GM18507 (cell line): ENCODE measurements at places on chromosomes 6 and 20.

- no peak for DNase-seq
These were observed 5.6 kb downstream of the PCMTD2 start for GRCh38 chr20:64261138-64261537.

- no peak for DNase-seq
These were observed 30.5 kb upstream of the RHAG start for GRCh38 chr6:49666930-49667757.

- no peak for DNase-seq
These were observed 16.5 kb upstream of the CPNE5 start for GRCh38 chr6:36855750-36856149.

DNA sequence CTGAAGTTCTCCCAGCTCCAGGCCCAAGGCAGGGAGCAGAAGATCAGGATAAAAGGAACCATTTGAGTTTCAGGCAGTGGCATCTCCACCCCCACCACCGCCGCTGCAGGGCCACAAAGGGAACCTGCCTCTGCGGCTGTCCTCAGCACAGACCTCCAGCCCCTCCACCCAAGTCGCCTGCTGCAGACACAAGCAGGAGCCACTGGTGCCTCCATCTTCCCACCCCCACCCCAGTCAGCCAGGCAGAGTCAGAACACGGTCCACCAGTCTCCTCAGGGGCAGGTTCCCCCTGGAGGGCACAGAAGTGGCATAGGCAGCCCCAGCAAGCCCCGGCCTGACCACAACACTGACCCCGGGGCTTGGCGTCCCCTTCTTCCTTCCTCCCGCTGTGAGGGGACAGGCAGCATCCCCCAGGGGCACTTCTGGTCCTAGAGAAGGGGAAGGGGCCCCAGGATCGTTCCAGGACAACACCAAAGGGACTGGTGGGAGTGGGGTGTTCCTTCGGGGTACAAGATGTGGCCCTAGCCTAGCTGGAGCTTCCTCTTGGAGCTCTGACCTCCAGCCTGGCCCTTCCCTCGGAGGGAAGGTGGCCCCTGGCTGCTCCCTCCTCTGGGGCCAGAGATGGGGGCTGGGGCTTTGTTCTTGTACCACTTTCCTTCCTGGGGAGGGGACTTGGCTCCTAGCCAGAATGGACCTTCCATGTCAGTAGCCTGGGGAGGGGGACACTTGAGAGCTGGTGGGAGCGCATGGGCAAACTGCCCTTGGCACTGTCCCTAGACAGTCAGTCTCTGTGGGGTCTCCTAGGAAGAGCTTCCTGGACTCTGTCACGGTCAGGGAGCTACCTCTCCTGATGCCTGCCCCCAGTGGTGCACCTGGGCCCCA, 36.0 kb downstream of the YTHDF1 start:
- no peak for DNase-seq

DNA sequence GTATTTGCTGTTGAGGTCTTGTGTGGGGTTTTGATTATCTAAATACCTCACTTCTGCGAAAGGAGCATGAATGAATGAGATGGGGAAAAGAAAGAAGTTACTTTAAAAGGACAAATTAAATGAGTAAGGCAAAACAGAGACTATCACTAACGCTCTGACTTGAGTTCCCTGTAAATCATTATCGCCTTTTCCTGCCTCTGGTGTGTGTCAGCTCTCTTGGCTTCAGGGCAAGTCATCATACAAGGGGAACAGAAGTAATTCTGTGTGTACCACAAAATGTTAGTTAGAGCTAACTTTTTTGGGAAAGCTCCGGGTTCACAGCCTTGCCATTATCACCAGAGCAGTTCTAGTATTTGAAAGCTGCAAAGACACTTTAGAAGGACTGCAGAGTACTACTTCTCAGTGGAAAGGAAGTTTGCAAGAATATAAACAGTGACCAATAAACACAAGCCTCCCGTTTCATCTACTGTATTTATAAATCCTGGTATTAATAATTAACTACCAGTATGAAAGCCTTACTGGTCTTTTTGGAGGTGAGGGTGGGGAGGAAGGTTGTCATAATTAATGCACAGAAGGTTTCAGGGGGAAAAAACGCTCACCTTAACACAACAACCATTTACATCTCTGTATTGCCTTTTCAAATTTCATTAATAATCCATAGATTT, 1.2 kb downstream of the DZANK1 start:
- no peak for DNase-seq

DNA sequence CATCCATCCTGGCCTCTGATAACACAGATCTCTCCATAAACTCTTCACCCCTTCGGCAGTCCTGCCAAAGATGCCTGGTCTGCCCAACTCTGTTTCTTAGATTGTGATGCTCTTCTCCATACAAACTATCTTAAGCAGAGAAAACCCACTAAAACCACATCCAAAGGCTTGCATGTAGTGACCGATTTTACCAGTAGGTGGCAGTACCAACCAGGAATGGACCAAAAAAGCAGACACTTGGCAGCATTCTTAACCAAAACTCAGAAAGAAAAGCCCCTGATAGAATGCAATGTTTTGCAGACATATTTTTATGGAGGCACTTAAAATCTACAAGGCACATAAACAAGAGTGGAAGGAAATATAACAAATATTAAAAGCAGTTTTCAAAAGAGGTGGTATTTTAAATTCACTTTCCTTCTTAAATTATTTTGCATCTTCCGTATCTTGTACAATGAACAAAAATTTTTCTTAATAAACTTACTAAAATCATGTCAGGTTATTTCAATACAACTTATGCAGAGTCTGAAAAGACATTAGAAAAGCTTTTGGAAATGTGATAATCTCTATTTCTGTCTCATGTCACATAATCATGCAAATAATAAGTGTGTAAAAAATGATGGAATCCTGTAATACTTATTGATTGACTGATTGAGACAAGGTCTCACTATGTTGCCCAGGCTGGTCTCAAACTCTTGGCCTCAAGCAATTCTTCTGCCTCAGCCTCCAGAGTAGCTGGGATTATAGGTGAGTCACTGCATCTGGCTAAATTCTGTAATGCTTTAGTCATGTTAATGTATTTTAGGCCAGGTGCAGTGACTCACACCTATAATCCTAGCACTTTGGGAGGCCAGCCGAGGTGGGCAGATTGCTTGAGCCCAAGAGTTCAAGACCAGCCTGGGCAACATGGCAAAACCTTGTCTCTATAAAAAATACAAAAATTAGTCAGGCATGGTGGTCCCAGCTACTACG, 29.4 kb downstream of the LRP11 start:
- no peak for DNase-seq
